ENCODE measurements at places on chromosomes 12 and 14. TPM values are rescaled to one million over a fixed set of nuclear protein-coding genes. Genes with fewer than 3 reads are reported as not detected.
A peak's percentile ranks its signal among the peaks of the same experiment; 100 is the strongest.

DNA sequence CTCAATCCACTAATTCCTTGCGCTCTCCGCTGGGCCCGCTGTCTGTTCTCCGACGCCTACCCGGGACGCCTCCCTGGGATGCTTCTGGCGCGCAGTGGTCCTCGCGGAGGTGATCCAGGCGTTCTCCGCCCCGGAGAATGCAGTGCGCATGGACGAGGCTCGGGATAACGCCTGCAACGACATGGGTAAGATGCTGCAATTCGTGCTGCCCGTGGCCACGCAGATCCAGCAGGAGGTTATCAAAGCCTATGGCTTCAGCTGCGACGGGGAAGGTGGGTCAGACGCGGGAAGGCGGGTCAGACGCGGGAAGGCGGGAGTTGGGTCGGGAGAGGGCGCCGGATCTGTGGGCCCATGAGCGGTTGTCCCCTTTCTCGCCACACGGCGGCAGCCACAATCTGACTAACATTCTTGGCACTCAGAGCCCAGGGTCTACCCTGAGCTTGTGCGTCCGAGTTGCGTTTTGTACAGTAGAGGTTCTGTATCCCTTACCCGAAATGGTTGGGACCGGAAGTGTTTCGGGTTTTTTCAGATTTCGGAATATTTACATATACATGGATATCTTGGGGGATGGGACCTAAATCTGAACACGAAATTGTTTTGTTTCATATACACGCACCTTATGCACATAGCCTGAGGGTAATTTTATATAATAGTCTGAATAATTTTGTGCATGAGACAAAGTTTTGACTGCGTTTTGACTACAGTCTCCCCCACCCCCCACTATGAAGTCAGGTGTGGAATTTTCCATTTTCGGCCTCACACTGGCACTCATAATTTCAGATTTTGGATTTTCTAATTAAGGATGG is 762 bp downstream of the C12orf57 start:
- peak; percentile 70 for DNase-seq

DNA sequence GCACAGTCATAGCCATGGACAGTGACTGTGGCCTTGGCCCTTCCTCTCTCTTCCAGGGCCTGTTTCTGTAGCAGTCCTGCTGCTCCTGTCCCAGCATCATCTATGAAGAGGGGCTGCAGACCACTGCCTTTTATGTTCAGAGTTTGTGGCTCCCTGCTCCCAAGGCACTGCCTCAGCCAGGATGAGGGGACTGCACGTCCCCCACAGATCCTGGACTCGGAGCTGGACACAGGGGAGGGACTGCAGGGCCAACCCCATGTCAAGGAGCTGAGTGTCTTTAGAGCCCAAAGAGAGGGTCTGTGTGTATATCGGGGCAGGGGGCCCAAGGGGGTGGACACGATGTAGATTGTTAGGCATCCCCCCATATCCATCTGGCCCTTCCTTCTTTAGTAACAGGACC is 60.6 kb upstream of the DIO3 start:
- no peak for DNase-seq

Gene RNASE4
- total RNA-seq, result 7.8 TPM

Gene ART4
- total RNA-seq, result 0.29 TPM

GRCh38 chr14:38101679-38102078 is 106.0 kb upstream of the SSTR1 start:
- no peak for DNase-seq

GRCh38 chr14:75246546-75247285 is 31.9 kb upstream of the FOS start:
- DNase-seq, result no peak

Gene TM7SF3
- total RNA-seq, result 64.9 TPM

- DNase-seq, result no peak
Observed at GRCh38 chr14:106318700-106319099, 792.3 kb downstream of the TMEM121 start.

Gene HOXC12
- not detected for total RNA-seq

DNA sequence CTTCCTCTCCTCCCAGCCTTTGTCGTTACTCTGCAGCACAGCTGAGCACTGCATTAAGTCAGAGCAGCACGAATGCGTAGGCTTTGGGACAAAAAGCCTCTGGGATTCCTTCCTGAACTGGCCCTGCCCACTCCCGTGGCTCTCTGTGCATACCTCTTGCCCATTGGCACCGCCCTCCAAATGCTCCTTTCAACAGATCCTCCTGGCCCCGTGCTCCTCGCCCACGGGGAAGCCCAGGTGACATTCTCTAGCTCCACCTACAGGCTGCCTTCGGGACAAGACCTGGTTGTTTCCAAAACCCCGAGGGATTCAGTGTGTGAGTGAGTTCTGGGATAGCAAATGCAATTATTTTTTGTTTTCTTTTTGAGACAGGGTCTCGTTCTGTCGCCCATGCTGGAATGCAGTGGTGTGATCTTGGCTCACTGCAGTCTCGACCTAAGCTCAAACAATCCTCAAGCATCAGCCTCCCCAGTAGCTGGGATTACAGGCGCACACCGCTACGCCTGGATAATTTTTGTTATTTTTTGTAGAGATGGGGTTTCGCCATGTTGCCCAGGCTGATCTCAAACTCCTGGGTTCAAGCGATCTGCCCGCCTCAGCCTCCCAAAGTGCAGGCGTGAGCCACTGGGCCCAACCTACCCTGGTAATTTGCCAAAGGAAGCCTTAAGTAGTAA is 17.9 kb upstream of the TDRD9 start:
- no peak for DNase-seq

Gene RNASE3
- not detected for total RNA-seq

Gene MYF6
- not detected for total RNA-seq

Gene RASSF9
- total RNA-seq, result 0.87 TPM

Gene C12orf60
- 2.1 TPM for total RNA-seq

- no peak for DNase-seq
Observed at GRCh38 chr12:5534426-5535199, 102.7 kb downstream of the NTF3 start.

DNA sequence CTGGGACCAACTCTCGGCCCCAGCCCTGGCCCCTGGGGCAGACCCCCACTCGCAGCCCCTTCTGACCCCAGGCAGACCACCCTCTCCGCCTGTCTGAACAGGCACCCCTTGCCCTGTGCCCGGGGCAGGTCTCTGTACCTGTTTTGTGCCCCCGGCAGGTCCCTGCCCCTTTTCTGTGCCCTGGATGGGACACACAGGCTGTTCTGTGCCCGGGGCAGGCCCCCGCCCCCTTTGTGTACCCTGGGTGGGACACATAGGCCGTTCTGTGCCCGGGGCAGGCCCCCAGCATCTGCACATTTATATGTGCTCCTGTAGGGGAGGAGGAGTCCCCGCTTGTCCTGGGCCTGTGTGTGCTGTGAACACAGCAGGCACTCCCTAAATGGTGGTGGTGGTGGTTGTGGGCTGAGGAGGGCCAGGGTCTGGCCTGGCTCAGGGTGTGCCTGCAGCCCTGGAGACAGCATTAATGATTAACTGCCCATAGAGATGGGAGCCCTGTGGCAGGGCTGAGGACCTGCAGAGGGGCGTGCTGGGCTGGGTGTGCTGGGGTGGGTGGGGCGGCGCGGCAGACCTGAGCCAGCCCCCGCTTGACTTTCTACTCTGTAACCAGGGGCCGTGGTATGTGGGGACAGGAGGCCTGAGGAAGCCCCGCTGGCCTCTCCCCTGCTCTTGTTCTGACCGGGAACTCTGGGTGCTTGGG is 3.7 kb downstream of the FBRSL1 start:
- no peak for DNase-seq

Gene ANO4
- total RNA-seq, result 0.05 TPM

DNA sequence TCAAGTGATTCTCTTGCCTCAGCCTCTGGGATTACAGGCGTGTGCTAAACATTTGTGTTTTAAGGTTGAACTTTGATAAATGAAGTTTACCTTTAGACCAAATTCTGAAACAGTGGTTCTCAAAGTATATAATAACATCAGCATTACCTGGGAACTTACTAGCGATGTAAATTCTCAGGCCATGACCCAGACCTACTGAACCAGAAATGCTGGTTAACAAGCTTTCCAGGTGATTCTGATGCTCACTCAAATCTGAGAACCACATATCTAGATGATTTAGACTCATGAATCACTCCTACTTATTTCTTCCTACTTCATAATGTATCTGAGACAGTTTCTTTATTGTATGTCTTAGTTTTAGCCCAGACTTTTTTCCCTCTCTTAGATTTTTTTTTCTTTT is 43.6 kb downstream of the RAD51B start:
- DNase-seq, result no peak

- DNase-seq, result no peak
Observed at GRCh38 chr14:76773188-76773885, 12.1 kb downstream of the VASH1 start.

GRCh38 chr14:29749829-29750228 is 177.8 kb downstream of the PRKD1 start:
- DNase-seq, result no peak

Gene RNFT2
- total RNA-seq, result 2.2 TPM

Gene OR6S1
- total RNA-seq, result not detected

- no peak for DNase-seq
Observed at GRCh38 chr14:70454731-70455130, 2.8 kb downstream of the ADAM21 start.

GRCh38 chr12:70096759-70097410 is 146.3 kb upstream of the CNOT2 start:
- no peak for DNase-seq

- no peak for DNase-seq
Observed at GRCh38 chr14:55440385-55440784, at the start of gene TBPL2. Gene TBPL2 (minus strand): TSS chr14:55440616. CDS start chr14:55440449, 167 bp downstream.

DNA sequence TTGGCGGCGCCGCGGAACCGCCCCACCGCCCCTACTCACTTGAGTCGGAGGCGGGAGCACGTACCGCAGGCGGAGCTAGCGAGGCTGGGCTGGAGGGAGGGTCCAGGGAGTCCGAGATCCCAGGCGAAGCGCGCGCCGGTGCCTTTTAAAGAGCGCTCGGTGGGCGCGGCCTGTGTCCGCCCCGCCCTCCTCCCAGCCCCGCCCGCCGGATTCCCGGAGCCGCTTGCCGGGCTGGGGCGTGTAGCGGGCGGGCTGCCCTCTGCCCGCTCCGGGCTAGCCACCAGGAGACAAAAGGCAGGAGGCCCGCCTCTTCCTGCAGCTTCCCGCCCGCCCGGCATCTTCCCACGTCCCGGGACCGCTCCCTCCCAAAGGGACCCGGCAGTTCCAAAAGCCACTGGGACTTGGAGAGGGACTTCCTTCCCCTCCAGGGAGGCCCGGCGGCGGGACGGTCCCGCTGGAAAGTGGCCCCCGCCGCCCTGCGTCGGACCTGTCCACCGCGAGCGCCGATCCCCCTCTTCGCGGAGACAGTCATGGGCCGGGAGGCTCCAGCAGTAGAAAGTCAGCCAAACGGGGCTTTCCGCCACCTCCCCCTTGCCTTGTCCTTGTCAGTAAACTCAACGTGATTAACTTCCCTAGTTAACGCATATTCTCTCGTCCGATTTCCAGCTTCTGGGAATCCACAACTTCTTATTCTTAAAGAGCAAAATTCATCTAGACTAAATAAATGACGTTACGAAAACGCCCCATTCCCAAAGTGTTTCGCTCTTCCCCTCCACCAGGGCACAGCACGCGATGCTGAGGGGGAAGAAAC is at the start of gene CSRP2:
TSS of gene CSRP2 (minus strand) at position 121 of the 811 bp plus-strand sequence. CDS start 12,759 bp downstream, outside the sequence.
- DNase-seq, result no peak

Gene NRL
- total RNA-seq, result 4.9 TPM

Gene SYNDIG1L
- total RNA-seq, result not detected

Gene HHIPL1
- 4.3 TPM for total RNA-seq

- no peak for DNase-seq
Observed at GRCh38 chr14:81400202-81400678, at the start of gene STON2. Gene STON2 (minus strand): TSS chr14:81400324. CDS start chr14:81398382, 1,942 bp downstream.

DNA sequence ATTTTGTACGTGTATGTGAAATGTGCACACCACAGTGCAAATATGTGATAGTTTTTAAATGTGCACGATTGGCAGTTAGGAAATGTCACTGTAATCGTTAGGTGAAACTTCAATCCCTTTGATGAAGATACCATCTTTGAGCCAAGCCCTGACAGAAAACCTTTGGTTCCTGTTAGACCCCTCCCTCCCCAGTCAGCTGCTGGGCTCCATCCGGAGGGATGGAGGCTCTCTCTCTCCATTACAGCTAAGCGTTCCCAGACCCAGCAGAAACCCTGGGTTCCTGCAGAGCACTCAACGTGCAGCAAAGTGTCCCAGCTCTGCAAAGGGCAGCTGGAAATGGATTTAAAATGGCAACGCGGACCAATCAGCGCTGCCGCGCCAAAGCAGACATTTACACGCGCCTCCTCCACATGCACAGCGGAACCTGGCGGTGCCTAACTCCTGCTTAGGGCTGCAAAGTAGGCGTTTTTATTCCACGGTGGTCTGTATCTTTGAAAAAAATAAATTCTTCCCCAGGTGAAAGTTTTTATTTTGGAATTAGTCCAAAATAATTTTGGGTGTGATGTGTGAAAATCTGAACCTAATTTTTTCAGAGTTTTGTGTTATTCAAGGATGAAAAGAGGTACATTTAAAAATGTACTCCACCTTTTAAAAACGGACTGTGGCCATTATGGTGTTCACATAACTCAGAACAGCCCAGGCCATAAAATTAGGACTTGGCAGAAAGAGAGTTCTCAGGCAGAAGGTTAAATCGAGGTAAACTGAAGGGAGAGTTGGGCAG is 1.4 kb upstream of the HMGA2 start:
- no peak for DNase-seq

- no peak for DNase-seq
Observed at GRCh38 chr12:116317139-116317538, 39.6 kb upstream of the MED13L start.

Gene CD163L1
- 1.8 TPM for total RNA-seq

GRCh38 chr12:128971802-128972201 is 118.5 kb downstream of the GLT1D1 start:
- DNase-seq, result no peak
